ENCODE measurements at places on chromosomes 12 and 14.

GRCh38 chr14:102013669-102014200 is 49.4 kb downstream of the DYNC1H1 start:
- DNase-seq, result peak; percentile 39

DNA sequence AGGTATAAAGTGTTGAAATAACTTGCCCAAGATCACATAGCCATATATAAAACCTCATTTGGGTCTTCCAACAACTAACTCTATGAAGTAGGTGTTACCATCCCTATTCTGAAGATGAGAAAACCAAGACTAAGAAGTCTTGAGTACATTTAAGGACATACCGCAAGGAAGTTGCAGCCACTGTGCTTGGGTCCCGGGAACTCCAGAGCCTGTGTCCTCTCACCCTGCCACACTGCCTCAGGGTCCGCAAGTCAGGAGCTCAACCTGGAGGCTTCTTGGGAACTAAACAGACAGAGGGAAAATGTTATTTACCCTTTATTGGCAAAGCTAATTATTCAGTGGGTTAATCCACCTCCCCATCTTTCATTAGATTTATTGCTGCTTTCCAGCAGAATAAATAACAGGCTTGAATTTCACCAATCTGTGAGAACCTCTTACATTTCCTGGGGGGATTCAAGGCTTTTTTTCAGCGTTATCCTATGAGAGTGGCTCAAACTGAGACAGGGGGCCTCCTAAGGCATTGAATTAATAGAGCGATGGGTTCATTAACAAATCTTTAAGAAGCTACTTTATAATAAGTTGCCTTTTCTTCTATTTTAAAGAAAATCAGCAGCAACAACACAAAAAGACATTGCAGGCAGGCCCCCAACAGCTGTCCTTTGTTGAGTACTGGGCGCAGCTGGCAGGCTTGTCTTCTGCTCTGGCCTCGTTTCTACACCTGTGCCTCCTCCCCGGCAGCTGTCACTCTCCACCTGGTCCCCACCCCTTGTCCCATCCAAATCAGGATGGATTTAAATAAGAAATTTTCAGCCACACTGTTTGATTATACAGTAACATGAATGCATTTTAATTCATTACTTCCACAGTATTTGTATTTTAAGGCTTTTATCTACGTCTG is 25.3 kb downstream of the PHLDA1 start:
- DNase-seq, result no peak

DNA sequence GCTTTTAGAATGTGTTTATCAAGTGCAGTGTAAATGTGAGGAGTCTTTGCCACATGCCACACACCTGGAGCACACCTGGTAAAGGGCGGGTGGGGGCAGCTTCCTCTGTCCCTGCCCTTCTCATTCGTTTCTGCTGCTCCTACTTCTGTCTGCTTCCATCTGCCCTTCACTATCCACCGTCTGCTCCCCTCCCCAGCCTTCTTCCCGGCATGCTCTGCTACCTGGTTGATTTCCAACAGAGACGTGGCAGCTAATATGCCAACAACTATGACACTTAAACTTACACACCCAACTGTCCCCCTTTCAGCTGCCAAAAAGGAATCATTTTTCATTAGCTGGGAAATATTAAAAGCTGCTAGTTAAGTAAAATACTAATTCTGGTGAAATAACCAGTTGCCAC is 9.1 kb upstream of the CARMIL3 start:
- no peak for DNase-seq

DNA sequence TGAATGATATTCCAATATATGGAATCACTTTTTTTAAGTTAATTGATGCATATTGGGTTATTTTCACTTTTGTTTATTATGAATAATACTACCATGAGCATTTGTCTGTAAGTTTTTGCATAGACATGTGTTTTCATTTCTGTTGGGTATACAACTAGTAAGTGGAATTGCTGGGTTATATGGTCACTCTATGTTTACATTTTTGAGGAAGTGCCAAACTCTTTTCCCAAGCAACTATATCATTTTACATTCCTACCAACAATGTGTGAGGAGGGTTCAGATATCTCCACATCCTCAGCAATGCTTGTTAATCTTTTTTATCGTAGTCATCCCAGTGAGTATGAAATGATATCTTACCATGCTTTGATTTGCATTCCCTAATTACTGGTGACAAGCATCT is 64.0 kb downstream of the MON2 start:
- DNase-seq, result peak; percentile 36

GRCh38 chr14:30655124-30655523 is 33.0 kb downstream of the SCFD1 start:
- peak; percentile 7 for DNase-seq

DNA sequence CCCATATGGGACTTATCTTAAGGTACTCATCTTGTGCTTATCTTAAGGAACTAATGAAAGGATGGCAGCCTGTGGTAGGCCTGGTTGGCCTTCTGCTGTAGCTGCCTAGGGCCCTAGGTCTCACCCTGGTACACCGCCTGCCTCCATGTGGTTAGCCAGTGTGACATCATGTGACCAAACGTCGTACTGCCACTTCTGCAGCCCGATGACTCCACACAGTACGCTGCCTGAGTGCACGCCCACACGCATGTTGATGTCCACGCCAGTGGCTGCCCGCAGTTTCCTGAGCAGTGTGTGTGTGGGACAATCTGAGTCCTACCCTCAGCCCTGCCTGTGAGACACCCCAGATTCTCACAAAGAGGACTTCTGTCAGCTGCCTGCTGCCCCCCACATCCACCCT is 5.1 kb downstream of the ADCY4 start:
- DNase-seq, result peak; percentile 47

GRCh38 chr12:120971299-120972180 is 6.8 kb upstream of the HNF1A start:
- peak; percentile 78 for DNase-seq

DNA sequence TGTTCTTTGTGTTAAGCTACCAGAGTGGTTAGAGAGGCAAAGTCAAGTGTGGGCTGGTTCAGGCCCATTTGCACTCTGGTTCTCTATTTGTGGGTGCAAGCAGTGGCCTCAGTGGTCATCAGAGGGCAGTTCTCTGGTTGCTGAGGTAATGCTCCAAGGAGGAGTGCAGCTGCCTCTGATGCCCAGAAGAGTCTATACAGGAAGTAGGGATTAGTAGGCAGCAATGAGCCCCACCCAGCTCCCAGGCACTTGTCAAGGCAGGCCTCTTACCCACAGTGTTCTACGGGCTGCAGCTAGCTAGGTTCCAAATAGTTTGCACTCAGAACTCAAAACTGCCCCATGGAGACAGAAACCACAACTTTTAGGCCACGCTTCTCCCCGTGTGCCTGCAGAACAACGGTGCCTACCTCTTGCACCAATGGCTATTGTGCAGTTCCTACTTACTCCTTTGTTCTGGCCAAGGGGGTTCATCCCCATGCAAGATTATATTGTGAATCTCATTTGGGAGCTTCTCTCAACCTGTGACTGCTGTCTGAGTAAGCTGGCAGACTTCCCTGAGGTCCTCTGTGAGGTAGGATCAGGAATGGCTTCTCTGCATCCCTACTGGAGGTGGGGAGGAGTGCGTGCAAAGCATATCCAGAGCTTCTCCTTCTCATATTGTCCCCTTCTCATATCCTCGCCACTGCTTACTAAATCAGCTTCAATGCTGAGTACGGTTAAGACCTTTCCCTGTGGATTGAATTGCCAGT is 410.3 kb upstream of the LMO3 start:
- DNase-seq, result no peak

- no peak for DNase-seq
Observed at GRCh38 chr14:55908106-55908505, 210.1 kb upstream of the PELI2 start.

GRCh38 chr14:58994130-58994529 is 194.3 kb upstream of the DAAM1 start:
- peak; percentile 7 for DNase-seq

- DNase-seq, result no peak
Observed at GRCh38 chr12:4293299-4293965, 19.9 kb downstream of the CCND2 start.

DNA sequence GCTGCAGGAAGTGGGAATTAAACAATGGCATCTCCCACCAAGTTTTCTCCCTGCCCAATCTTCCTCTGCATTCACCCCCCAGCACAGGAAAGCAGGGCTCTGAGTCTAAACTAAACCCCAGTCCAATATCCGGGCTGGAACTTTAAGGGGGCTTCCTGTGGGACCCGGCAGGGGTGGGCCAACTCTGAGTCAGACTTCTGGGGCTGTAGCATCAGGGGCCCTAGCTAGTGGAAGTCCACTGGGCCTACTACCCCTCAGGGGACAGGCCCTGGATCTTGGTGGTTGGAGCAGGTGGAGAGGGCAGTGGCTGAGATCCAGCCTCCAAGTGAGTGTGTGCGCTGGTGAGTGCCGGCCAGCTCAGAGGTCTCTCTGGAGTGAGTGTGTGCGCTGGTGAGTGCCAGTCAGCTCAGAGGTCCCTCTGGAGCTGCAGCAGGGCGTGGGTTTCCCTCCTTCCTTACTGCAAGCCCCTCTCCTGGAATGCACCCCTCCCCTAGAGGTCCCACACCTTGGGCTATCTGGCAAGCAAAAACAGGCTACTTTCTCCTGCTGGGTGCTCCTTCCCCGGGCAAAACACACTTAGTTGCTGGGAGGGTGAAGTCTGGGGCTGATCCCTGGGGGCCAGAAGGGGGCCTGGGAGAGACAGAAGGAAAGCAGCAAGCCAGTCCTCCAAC is 5.6 kb upstream of the LHX5 start:
- DNase-seq, result no peak

GRCh38 chr14:96938946-96939345 is 141.8 kb downstream of the VRK1 start:
- DNase-seq, result peak; percentile 4

GRCh38 chr12:56267443-56268071 is 815 bp downstream of the COQ10A start:
- DNase-seq, result peak; percentile 7

- DNase-seq, result no peak
Observed at GRCh38 chr12:11830307-11830801, 180.9 kb downstream of the ETV6 start.

DNA sequence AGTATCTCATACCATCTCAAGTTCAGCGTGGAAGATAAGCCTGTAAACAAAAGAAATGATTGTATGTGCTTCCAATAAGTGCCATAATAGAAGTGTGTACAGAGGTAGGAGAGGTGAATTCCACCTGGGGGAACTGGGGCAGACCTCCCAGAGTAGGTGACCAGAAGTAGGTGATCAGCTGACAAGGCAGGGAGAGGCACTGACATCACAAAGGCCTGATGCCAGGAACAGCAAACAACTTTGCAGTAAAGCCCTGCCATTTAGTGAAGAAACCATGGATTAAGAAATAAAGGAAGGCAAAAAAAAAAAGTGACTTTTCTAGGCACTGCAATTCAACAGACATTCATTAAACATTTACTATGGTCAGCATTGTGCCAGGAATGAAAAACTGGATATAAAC is 31.1 kb downstream of the NR1H4 start:
- no peak for DNase-seq

DNA sequence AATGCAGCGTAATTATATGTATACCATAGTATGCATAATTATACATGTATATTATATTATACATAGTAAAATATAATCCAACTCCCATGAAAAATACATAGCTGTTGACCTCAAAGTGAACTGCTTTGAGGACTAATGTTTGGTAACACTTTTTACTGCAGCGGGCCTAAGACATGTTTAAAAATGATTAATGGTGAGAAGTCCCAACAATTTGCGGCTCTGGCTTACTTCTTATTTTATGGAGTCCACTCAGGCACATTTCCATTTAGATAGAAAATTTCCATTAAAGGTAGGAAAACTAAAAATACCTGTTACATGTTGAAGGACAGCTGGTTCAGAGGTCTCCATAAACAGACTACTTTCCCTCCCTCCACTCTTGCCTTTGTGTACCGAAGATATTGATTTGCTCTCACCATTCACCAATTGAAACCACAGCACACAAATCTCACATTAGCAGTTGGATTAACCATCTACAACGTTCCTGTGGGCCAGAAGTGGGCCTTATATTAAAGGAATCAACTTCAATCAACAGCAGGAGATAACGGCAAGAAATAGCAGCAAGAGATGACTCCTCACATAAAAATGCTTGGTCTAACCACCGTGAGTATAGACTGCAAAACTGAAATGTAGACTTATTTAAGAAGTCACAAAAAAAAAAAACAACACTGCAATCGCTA is 14.1 kb upstream of the NT5DC3 start:
- peak; percentile 27 for DNase-seq

- DNase-seq, result no peak
Observed at GRCh38 chr12:62763312-62763711, 171.6 kb downstream of the PPM1H start.

DNA sequence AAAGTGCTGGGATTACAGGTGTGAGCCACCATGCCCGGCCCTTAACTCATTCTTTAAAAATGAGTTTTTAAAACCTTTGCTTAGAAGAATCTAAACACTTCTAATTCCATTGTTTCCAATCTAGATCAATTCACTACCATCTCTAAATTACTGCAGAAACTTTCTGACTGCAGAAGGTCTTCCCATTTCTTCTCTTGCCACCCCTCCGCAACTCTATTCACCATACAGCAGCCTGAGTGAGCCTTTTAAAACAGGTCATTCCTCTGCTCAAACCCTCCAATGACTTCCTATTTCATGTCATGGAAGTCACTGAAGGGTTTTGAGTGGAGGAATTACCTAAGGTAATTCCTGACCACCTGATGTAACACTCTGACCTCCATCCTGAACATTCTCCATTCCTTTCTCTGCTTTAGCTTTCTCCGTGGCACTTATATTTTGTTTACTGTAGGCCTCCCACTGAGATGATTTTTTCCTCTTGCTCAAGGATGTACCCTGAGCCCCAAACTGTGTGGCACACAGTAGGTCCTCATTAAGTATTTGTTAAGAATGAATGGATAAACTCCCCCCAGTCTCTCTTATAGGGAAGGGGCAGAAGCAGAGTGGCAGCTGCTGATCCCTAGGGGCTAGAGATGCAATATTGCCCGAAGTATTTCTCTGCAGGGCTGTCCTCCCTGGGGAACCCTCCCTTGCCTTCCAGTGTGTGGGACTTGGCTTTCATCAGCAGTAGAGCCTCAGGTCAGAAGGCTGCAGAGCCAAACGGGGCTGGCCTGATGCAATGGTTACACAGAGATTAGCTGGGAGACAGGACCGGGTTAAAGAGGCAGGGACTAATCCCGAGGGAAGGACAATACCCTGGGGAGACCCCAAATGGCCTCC is 1.2 kb downstream of the DDIT3 start:
- peak; percentile 81 for DNase-seq

DNA sequence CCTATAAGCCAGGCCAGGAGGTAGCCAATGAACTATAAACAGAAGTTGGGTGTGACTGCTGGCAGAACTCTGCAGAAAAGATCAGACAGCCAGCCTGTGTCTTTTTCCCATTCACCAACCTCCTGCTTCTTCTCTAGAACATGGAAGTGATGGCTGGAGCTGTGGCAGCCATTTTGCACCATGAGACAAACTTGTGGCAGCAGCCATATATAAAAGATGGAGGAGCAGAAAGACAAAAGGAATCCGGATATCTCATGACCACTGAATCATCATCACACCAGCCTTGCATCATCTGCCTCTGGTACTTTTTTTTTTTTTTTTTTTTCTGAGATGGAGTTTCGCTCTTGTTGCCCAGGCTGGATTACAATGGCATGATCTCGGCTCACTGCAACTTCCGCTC is 8.7 kb downstream of the BEGAIN start:
- DNase-seq, result peak; percentile 45

All from GM23248 (cell line).